Activated CD8-positive, alpha-beta memory T cell treated with anti-CD3 and anti-CD28 coated beads for 1 hour (primary cell): ENCODE measurements at places on chromosomes 2 and 18.

DNA sequence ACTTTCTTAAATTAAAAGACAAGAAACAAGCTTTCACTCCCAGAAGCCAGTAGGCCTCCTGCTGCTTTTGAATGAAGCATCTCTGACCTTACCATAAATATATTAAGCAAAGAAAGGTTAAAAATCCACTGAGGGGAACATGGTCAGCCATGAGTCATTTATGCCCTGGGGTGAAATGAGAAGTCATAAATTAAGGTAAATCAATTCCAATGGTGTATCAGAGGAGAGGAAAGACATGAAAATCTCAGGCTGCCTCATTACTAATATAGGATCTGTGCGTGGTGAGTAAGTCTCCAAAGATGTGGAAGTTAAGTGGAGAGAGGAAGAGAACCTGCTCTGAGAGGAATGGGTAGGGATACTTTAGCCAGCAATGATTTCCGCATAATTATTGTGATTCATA, 292.3 kb upstream of the CHAC2 start:
- no peak for DNase-seq

GRCh38 chr2:161273038-161273760, 35.0 kb upstream of the PSMD14 start:
- no peak for DNase-seq

- no peak for DNase-seq
Observed at GRCh38 chr18:51852681-51853080, 487.3 kb upstream of the DCC start.

GRCh38 chr2:201440182-201440581, 11.1 kb downstream of the TRAK2 start:
- DNase-seq: no peak
